ENCODE measurements at places on chromosomes 12 and 14. TPM values are rescaled to one million over a fixed set of nuclear protein-coding genes. Genes with fewer than 3 reads are reported as not detected.

RNASE7 gene
- not detected for total RNA-seq

JDP2 gene
- 54.8 TPM for total RNA-seq

RIMBP2 gene
- 1.7 TPM for total RNA-seq

TRMT61A gene
- total RNA-seq, result 18.0 TPM

CEP128 gene
- total RNA-seq, result 8.3 TPM

RNF212B gene
- total RNA-seq, result not detected

POU6F1 gene
- 19.4 TPM for total RNA-seq

SLC6A15 gene
- 0.97 TPM for total RNA-seq

PTPRQ gene
- 0.67 TPM for total RNA-seq

LRTM2 gene
- not detected for total RNA-seq

SLC22A17 gene
- 17.7 TPM for total RNA-seq

TMEM119 gene
- total RNA-seq, result 72.5 TPM

RCOR1 gene
- 12.6 TPM for total RNA-seq

ADCK1 gene
- 6.2 TPM for total RNA-seq

ANP32D gene
- total RNA-seq, result not detected

GPR84 gene
- total RNA-seq, result 2.5 TPM

Data from posterior vena cava (tissue), 2 donors.